ENCODE measurements at places on chromosomes 12 and 14.

GRCh38 chr14:67908052-67908754, 88.6 kb downstream of the RAD51B start:
- DNase-seq = no peak

GRCh38 chr14:80465546-80466220, 254.4 kb upstream of the DIO2 start:
- DNase-seq = no peak

DNA sequence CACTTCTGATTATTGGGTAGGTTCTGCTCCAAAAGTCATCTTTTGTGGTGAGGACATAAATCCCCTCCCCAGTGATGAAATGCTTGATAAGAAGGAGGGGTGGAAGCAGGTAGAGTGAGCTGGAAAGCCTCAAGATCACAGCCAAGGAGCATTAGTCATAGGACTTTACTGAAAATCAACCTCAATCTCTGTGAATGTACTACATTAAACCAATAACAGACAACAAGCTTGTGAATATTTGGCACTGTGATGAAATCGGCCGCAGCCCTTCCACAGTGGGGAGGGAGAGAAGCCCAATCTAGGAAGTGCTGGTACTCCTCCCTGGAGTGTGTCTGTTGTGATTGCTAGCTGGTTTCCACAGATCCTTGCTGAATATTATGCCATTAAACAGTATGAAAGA, 41.2 kb upstream of the PTCSC3 start:
- DNase-seq = no peak

GRCh38 chr12:62876938-62877548, 57.9 kb downstream of the PPM1H start:
- no peak for DNase-seq

GRCh38 chr12:52946797-52947547, 1.9 kb upstream of the KRT18 start:
- no peak for DNase-seq

DNA sequence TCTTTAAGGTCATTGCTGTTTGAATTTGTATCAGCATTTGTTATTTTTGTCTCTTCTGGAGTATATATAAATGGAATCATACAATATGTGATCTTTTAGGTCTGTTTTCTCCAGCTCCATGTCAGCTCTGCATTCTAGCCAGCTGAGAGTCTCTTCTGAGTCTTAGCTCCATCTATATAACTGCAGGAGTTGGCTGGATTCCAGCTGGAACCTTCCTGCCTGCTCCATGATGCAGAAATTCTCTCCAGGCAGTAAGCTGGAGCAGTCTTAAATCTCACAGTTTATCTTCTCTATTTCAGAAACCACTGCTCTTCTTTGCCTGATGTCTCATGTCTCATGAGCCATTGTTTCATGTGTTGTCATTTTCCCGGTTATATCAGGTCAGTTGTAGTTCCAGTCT, 827.6 kb downstream of the NRXN3 start:
- DNase-seq = peak; percentile 69

- DNase-seq = no peak
Measured at GRCh38 chr14:21241218-21241819, 27.9 kb downstream of the HNRNPC start.

- no peak for DNase-seq
Measured at GRCh38 chr12:21852251-21852650, 77.7 kb upstream of the KCNJ8 start.

DNA sequence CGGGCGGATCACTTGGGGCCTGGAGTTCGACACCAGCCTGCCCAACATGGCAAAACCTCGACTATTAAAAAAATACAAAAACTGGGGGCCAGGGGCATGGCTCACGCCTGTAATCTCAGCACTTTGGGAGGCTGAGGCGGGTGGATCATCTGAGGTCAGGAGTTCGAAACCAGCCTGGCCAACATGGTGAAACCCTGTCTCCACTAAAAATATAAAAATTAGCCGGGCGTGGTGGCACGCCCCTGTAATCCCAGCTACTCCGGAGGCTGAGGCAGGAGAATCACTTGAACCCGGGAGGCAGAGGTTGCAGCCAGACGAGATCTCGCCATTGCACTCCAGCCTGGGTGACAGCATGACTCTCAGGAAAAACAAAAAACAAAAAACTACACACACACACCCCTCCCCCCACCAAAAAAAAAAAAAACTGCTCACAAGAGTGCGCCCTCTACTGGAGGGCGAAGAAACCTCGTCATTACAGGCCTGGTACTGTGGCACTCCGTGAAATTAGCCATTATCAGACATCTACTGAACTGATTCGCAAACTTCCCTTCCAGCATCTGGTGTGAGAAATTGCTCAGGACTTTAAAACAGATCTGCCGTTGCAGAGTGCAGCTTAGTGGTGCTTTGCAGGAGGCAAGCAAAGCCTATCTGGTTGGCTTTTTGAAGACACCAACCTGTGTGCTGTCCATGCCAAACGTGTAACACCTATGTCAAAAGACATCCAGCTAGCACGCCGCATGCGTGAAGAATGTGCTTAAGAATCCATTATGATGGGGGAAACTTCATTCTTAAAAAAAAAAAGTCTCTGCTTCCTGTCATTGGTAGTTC, 7.7 kb downstream of the PPP1R3E start:
- DNase-seq = peak; percentile 54

DNA sequence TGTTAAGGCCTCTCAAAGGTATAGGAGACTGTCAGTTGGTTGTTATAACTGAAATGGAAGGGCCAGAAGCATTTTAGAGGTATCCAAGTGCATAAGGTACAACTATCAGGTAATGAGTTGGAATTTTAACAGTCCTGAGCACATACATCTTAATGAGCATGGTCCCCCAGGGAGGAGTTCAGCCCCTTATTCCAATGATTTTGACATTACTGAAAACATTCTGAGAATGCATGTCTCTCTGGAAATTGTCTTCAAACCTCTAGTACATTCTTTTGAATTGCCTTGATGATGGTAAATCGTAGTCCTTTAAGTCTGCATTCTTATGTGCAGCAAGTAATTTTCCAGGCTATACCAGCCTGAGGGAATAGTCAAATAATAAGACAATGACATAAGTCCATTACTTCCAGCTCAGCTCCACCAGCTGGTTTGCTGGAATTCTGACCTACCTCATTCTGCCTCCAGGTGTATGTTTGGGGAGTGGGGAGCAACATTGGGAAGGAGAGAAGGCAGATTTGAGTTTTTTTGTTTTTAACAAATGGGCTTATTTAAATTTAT, 239.2 kb downstream of the MSRB3 start:
- DNase-seq = no peak

DNA sequence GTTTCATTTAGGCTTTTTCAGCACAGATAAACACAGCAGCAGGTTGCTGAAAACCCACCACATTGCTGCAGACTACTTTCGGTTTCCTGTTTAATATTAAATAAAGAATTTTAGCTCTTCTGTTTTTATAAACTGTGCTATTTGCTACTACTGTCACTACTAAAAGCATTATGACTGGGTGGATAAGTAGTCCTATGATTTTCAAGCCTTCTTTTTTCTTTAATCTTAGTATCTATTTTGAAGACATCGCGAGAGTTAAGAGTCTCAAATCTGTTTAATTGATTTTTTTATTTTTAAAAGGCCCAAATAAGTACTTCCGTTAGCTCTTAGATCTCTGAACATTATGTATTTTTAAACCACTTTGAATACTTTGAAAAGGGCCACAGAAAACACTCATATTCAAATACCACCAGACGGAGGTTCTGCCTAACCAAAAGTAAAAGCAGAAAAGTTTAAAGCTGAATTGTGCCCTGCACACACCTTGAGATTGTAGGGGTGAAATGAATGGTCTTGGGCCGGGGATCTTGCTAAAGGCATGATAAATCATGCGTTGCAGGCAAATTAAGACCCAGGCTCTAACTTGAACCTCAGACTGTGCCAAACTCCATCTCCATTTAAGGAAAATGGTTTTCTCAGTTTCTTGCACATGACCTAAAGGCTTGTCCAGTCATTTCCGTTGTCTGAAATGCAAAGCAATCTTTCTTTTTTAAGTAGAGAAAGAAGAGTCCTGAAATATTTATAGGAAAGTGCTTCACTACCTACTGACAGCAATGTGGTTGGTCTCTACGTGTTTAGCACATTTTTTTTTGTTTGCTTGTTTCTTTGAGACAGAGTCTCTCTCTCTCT, 13.6 kb upstream of the FOXN3 start:
- no peak for DNase-seq

DNA sequence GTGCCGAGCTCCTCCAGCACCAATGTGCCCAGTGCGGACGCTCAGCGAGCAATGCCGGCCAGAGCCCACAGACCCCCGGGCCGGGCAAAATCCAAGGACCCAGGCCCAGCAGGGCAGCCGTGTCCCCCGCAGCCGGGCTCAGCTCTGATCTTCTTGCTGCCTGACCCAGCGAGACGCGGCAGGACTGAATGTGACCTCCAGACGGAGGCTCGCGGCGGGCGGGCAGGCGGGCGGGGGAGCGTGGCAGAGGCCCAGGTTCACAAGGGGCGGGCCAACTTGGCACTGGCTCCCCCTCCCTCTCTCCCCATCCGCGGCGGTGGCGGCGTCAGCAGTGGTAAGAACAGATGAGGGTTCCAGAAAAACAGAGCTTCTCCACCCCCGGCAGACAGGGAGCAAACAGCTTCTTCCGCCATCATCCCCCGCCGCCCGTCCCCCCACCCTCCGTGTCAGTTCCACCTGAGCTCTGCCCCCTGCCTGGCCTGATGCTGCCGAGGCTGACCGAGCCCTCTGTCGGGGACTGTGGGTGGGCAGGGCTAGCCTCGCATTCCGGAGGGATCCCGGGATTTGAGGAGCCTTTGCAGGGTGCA, 94.3 kb downstream of the RFLNA start:
- no peak for DNase-seq

GRCh38 chr12:131063413-131063812, 109.7 kb downstream of the ADGRD1 start:
- DNase-seq = no peak

GRCh38 chr12:6199531-6200255, 507 bp upstream of the CD9 start:
- no peak for DNase-seq

DNA sequence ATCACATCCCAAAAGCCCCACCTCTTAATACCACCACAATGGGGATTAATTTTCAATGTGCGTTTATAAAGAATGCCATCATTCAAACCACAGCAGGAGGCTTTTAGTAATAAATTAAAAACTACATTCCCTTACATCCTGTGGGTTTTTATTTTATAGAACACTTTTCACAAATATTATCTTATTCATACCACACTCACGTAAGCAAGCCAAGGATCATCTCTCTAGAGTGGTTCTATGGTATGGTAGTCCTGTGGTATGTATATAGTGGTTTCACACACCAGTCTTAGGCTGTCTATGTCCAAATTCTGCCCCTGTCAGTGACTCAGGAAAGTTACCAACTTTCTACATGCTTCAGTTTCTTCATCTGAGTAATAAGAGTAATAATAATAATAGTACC, 100.2 kb downstream of the GALC start:
- DNase-seq = no peak

DNA sequence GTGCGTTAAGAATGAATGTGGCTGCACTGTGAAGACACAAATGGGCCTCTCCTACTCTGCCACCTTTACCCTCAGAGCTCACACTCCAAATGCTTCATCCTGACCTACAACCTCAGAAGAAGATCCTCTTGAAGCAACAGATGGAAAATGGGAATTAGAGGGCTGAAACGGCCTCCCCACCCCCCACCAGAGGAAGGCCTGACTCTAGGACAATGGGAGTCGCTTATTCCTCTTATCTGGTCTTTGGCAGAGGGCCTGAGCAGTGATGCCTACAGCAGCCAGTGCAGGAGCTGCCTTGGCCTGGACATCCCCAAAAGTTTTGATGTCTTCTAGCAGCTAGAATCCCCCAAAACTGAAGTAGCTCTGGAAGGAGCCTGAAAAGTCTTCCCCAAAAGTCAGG, 29.2 kb downstream of the BTBD7 start:
- no peak for DNase-seq

DNA sequence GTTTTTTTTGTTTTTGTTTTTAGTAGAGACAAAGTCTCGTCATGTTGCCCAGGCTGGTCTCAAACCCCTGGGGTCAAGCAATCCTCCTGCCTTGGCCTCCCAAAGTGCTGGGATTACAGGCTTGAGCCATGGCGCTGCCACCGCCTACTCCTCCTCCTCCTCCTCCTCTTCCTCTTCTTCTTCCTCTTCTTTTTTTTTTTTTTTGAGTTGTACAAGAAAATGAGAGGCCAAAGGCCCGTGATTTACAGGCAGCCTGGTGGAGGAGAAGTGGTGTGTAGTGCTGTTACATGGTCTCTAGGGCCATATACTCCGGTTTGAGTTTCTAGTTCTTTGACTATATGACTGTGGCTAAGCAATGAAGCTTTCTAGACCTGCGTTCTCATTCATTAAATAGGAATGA, 29.6 kb upstream of the SPPL3 start:
- no peak for DNase-seq

- no peak for DNase-seq
Measured at GRCh38 chr14:66291756-66292155, 194.4 kb upstream of the CCDC196 start.

DNA sequence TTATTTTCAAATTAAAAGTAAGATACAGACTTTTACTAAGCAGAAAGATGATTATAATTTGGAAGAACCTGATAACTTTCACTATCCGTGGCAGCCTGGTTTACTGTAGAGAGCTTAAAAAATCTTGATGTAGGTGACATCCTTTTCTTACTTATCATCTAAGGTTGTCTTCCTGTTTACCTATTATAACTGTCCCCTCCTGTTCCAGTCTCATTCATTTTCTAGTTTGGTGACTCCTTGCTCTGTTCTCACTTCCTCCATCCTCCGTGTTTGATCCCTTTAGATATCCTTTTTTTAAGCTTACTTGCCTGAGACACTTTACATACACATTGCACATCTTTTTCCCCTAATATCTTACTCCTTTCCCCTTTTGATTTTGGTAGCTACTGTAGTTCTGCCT, 27.5 kb downstream of the CCDC91 start:
- DNase-seq = no peak

DNA sequence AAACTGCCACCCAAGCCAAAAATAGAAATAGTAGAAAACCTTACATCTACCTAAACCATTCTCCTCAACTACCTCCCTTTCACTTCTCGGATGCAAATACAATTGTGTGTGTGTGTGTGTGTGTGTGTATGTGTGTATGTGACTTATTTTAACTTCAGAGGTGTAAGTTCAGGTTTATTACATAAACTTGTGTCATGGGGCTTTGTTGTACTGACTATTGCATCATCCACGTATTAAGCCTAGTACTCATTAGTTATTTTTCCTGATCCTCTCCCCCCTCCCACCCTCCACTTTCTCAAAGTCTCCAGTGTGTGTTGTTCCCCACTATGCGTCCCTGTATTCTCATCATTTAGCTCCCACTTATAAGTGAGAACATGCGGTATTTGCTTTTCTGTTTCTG, 592.5 kb upstream of the ATP2B1 start:
- no peak for DNase-seq

- DNase-seq = no peak
Measured at GRCh38 chr14:94128216-94128839, 1.1 kb downstream of the IFI27L2 start.

- no peak for DNase-seq
Measured at GRCh38 chr12:70722584-70723343, 85.5 kb upstream of the PTPRB start.

GRCh38 chr12:109137055-109137454, 20.7 kb downstream of the ACACB start:
- DNase-seq = no peak

- DNase-seq = no peak
Measured at GRCh38 chr12:94263011-94263811, 114.8 kb downstream of the PLXNC1 start.

All from NCI-H345 (cell line).